ENCODE measurements at places on chromosomes 1 and 21.

- no peak for DNase-seq
Measured at GRCh38 chr1:227225715-227226346, 92.5 kb downstream of the CDC42BPA start.

GRCh38 chr1:170027760-170028159, 46.7 kb downstream of the KIFAP3 start:
- no peak for DNase-seq

DNA sequence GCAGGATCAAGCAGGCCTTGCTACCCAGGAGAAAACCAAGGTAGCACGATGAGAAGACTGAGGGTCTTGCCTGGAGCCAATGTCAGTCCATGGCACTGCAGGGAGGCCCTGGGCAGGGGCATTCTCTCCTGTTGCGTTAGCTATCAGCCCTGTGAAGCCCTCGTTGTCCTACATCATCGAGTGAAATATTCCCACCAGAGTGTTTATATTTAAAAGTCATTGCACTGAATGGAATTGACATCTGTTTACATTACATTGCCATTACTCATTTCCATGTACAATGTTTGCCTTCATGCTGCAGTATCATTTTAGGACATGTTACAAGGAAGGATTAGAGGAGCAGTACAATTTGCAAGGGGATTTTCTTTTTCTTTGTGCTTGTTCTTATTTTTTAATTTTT, 243.9 kb downstream of the KAZN start:
- DNase-seq: no peak

DNA sequence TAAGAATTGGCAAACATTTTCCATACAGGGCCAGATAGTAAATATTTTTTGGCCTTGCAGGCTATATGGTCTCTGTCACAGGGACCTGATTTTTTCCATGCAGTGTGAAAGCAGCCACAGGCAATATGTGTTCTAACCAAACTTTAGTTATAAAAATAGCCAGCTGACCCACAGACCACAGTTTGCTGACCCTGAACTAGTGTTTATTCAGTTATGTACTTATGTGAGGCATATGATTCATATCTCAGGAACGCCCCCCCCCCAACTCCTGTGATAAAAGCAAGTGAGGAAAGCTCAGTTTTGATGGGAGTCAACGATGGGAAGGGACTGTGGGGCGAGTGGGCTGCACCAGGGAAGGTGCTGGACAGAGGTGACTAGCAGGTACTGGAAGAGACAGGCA, 80.1 kb downstream of the HMGB4 start:
- DNase-seq: no peak

GRCh38 chr1:233959102-233959501, 54.6 kb downstream of the SLC35F3 start:
- DNase-seq: no peak

- DNase-seq: no peak
Measured at GRCh38 chr1:12602659-12603024, 15.4 kb downstream of the DHRS3 start.

- no peak for DNase-seq
Measured at GRCh38 chr1:67960766-67961165, 89.7 kb downstream of the DIRAS3 start.

DNA sequence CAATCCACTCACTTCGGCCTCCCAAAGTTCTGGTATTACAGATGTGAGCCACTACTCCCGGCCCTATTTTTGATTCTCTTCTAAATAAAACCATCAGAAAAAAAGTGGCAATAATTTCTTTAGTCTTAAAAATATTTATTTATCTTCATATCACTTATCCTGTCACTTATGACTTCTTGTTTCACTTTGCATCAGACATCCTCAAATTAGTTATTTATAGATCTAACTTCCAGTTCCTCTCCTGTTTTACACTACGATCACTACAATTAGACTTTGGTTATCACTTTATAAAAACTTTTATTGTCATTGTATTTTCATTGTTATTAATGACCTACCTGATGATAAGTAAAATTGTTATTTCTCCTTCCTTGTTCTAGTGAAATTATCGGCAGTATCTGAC, 783.4 kb upstream of the BRINP3 start:
- no peak for DNase-seq

DNA sequence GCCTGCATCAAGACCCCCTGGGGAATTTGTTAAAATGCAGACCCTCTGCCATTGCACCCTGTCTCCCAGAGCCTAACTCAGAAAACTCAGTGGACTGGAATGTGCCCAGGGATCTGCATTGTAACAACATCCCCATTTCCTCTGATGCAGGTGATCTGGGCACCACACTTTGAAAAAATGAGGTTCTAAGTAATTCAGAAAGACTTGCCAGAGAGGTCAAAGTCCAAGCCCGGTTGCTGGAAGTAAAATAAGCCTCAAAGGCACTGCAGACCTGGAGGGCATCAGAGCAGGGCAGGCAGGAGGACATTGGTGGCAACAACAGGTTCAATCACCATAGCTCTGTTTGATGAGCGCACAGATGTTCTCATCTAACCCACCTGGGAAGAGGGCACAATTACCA, 90.7 kb downstream of the SYT2 start:
- no peak for DNase-seq
